ENCODE measurements at places on chromosomes 4 and X. TPM values are rescaled to one million over a fixed set of nuclear protein-coding genes. Genes with fewer than 3 reads are reported as not detected.

Gene IRF2
- 20.6 TPM for total RNA-seq

Gene BEND4
- not detected for total RNA-seq

Gene C4orf50
- total RNA-seq: not detected

Gene GSX2
- not detected for total RNA-seq

Gene UVSSA
- 6.5 TPM for total RNA-seq

Gene CTAG1A
- total RNA-seq: not detected

Gene CXCL8
- 842 TPM for total RNA-seq

Gene SHROOM4
- 0.72 TPM for total RNA-seq

Gene MAPK10
- 1.4 TPM for total RNA-seq

Gene MAB21L2
- not detected for total RNA-seq

Gene TRIM60
- not detected for total RNA-seq

Gene PAGE1
- not detected for total RNA-seq

Gene NR3C2
- total RNA-seq: 0.24 TPM

Gene GPAT3
- total RNA-seq: 2.6 TPM

Gene CCDC160
- total RNA-seq: not detected

Gene WAS
- 0.48 TPM for total RNA-seq

Gene MAGED4
- 64.9 TPM for total RNA-seq

Gene PABPC4L
- 3.6 TPM for total RNA-seq

Gene DRD5
- not detected for total RNA-seq

Gene ETDB
- total RNA-seq: not detected

Gene GPC3
- 3.5 TPM for total RNA-seq

Gene ART3
- total RNA-seq: not detected

Gene WDR13
- 216 TPM for total RNA-seq

Gene DIPK2B
- total RNA-seq: 1.0 TPM

Gene NIPAL1
- total RNA-seq: 3.4 TPM
